ENCODE measurements at places on chromosomes 7 and 10.
A peak's percentile ranks its signal among the peaks of the same experiment; 100 is the strongest.

DNA sequence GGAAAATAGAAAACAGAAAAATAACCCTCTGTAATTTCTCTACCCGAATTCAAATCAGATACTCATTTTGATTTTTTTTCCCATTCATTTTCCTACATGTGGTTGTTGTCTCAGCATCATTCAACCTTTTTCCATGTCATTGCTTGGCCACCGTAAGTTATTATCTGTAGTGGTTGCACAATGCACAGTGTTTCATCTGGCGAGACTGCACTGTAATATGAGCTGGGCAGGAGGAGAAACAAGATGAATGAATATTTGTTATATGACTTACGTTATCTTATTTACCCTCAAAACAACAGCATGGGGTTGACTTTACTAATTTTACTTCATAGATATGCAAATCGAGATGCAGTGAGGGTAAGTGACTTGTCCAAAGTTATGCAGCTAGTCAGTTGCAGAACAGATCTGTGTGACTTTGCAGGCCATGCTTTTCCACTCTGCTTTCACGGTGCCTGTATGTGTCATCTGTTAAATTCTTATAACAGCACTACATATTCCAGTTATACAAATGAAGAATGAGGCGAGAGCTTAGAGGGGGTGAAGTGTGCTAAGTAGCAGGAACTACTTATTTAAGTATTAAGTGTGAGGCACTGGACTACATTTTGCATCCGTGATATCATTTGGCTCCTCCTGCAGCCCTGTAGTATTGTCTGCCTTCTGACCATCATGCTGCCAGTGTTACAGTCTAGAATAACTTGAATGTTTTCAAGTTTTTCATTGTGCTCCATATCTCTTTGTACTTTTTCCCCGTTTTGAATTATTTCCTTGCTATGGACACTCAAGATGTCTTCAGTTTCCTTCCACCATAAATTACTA is 56.7 kb downstream of the ZMYND11 start:
- no peak for DNase-seq

GRCh38 chr10:118339111-118339510 is 3.0 kb downstream of the FAM204A start:
- DNase-seq: no peak

DNA sequence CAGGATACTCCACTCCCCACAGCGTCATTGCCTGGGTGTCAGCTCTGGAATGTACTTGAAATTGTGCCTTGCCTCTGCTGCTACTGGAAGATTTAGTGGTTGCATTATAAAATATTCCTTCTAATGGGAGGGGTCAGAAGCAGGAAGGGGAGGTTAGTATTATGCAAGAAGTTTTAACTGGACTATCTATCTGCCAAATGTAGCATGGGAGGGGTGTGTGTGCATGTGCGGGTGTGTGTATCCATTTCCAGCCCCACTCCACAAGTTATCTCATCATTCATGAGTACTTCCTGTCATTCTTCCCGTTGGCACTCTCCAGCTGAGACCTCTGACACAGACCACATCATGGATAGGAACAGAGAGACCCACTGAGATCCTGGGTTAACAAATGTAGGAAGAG is 13.4 kb downstream of the MBL2 start:
- no peak for DNase-seq

DNA sequence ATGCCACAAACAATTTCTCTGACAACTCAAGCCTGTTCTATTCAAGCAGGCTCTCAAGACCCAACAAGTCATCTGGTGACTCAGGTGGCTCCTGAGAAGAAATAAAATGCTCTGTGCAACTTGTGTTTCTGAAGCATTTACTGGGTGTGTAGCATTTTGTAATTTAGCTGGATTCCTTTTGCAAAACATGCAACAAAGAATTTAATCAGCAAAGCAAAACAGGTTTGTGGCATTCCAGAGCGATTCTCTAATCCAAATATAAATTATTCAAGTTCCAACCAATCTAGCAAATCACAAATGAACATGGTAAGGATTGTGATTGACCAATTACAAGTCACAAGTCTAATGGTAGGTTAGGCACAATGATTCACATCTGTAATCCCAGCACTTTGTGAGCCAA is 39.8 kb upstream of the C10orf67 start:
- DNase-seq: no peak

GRCh38 chr7:30920584-30921539 is 9.2 kb downstream of the AQP1 start:
- no peak for DNase-seq

DNA sequence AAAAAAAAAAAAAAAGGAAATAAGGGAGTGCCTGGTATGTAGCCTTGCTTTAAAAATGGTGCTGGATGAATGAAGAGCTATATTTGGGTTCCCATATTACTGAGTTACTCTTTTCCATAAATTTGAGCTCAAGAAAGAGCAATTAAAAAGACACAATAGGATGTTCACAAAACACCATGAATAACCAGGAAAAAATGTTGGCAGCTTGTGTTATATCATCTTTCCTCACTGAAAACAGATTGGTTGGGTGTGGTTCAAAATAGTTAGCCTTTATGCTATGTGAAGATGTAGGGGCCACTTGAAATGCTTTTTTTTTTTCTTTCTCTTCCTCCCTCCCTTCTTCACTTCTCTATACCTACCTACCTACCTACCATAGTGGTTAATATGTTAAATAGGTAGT is 256.9 kb downstream of the STK31 start:
- DNase-seq: no peak

DNA sequence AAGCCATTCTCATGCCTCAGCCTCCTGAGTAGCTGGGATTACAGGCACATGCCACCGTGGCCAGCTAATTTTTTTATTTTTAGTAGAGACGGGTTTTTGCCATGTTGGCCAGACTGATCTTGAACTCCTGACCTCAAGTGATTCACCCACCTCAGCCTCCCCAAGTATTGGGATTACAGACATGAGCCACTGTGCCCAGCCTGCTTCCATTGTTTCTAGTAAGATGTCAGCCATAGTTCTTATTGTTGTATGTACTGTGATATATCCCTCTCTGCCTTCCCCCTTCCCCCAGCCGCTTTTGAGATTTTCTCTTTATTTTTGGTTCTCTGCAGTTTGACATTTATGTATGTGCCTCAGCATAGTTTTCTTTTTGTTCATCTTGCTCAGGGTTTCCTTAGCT is 87.9 kb upstream of the KLF14 start:
- no peak for DNase-seq

DNA sequence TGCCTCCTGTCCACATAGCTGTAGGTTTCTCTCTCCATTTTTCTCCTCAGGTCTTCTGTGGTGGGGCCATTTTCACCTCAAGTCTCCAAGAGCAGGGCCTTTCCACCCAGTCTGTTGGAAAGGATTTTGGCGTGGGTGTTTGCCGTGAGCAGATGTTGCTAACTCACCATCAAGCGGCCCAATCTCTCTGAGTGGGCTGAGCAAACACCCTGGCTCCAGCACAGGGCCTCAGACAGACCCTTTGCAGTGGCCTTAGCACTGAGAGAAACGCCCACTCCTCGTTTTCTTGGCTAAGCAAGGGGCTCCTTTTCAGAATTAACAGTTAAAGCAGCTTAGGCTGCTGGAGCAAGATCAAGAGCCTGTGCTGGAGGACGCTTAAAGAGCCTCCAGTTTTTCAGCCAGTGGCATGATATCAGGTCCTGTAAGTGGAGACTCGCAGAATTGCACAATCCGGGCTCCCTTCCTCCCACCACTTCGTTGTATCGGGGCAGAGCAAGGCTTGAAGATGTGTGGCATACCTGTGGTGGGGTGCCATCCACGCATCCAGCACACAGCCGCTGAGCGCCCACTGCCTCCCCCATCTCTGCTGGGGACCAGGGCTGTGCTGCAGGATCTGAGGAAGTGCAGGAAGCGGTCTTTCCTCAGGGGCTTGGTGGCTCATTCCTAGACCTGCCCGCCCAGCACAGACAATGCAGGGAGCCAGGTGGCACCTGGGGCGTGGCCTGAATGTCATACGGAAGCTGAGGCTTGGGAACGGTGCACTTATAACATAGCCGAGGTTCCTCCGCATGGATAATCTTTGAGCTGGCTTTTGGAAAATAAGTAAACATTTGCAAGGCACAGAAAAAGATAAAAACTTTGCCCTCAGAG is 142.7 kb downstream of the ADARB2 start:
- DNase-seq: no peak

GRCh38 chr7:42914421-42915045 is 2.7 kb upstream of the C7orf25 start:
- DNase-seq: no peak

DNA sequence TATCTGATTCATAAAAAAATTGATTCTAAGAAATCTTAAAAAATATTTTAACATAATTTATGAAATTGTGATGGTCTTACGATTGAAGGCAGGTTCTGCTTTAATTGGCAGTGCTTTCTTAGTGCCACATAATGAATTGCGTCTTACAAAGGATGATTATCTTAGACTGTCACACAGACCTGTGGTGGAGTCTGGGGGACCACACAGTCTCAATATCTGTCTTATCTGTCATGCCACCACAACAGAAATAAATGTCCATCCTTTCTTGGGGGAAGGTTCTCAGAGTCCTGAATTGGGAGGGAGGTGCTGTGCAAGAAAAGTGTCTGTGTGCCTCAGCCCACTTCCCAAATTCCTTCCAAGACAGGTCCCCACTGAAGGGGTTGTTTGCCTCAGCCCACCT is 34.0 kb downstream of the ZDHHC6 start:
- no peak for DNase-seq

DNA sequence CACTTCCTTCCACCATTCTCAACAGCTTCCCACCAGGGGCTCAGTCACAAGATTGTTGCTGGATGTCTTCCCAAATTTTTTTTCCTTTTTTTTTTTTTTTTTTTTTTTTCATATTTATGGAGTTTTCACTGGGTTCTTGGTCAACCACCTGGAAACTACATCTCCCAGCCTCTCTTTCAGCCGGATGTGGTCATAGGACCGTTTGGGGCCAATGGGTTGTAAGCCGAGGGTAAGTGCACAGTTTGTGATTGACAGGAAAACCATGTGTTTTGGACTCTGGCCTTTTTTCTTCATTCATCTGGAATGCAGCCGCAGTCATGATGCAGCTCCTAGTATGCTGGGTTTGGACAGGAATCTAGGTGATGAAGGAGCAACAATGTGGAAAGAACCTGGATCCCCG is 337.1 kb upstream of the FOXK1 start:
- no peak for DNase-seq

GRCh38 chr10:51501396-51501795 is 198.0 kb downstream of the CSTF2T start:
- DNase-seq: no peak

- DNase-seq: no peak
Measured at GRCh38 chr7:138137423-138138171, 61.3 kb downstream of the AKR1D1 start.

DNA sequence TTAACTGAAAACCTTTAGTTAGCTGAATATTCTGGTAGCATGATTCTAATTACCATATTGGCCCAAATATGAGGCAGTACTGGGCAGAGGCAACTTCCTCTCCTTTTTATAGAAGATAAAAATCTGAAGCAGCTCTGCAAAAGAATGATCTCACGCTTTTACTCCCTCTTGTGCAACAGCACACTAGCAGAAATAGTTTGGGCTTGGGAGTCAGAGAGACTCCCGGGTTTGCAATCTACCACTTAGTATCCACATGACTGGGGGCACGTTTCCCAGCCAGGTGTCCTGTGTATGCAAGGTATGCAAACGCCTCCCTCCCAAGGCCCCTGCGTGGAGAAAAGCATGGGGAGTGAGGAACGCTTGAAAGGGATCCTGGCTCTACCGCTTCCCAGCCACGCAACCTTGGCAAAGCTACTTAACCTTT is 47.2 kb upstream of the RHEB start:
- no peak for DNase-seq

- DNase-seq: no peak
Measured at GRCh38 chr7:54339073-54339472, 203.1 kb upstream of the VSTM2A start.

GRCh38 chr10:111137007-111137406 is 60.2 kb downstream of the ADRA2A start:
- DNase-seq: no peak

GRCh38 chr7:47744883-47745282 is 163.0 kb upstream of the TNS3 start:
- DNase-seq: no peak

- no peak for DNase-seq
Measured at GRCh38 chr7:130435311-130435854, 5.4 kb downstream of the CEP41 start.

DNA sequence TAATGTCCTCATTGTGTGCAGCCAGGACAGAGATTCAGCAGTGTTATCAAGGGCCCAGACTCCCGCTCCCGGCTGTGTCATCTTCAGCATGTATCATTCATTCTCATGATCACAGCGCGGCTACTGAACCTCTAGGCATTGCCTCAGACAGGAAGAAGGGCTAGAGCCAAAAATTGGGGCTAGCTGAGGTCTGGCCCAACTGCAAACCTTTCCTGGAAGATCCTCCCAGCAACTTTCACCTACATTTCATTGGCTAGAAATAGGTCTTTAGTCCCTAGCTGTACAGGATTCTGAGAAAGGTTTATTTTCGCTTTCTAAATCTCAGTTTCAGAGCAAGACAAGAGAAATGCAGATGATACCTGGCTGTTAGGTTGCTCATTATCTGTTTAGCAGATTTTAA is 81.9 kb downstream of the CREM start:
- no peak for DNase-seq

- DNase-seq: no peak
Measured at GRCh38 chr10:14507176-14507575, 176.5 kb upstream of the FRMD4A start.

DNA sequence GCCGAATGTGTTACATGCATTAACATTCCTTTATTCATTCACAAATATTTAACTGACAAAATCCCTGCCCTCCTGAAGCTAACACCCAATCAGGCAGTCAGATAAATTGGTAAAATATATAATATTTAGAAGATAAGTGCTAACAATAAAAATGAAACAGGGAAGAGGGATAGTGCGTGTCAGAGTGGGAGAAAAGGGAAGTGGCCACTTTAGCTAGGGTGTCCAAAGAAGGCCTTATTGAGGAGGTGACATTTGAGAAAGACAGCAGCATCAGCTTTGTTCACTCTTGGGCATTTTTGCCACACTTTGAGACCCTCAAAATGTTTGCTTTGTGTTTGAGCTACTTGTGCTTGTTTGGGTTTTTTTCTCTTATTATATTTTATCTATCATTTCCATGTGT is 317.8 kb downstream of the SNX13 start:
- DNase-seq: no peak

GRCh38 chr10:36117231-36117630 is 475.1 kb upstream of the FZD8 start:
- DNase-seq: no peak

- peak; percentile 32 for DNase-seq
Measured at GRCh38 chr7:128948312-128948973, 10.7 kb downstream of the IRF5 start.

DNA sequence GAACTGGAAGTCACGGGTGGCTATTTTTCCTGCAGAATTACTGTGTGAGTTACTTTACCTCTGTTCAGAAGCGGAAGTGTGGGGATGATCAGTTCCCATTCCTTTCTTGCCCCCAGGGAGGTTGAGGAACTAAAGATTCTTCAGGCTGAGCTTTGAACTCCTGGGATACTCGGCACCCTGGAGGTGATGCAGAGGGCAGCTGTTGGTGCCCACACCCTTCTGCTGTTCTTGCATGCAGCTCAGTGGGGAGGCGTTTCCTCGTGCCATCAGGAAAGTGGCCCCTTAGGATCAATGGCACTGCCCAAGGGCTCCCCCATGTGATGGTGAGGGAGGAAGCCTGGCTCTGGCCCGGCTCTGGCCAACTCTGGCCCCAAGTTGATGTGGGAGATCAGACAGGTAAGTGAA is 44.7 kb upstream of the MXI1 start:
- no peak for DNase-seq
